Activated naive CD8-positive, alpha-beta T cell treated with anti-CD3 and anti-CD28 coated beads for 36 hours (primary cell): ENCODE measurements at places on chromosomes 1 and 21.

GRCh38 chr1:165235155-165235776 is 121.2 kb downstream of the LMX1A start:
- DNase-seq: no peak

DNA sequence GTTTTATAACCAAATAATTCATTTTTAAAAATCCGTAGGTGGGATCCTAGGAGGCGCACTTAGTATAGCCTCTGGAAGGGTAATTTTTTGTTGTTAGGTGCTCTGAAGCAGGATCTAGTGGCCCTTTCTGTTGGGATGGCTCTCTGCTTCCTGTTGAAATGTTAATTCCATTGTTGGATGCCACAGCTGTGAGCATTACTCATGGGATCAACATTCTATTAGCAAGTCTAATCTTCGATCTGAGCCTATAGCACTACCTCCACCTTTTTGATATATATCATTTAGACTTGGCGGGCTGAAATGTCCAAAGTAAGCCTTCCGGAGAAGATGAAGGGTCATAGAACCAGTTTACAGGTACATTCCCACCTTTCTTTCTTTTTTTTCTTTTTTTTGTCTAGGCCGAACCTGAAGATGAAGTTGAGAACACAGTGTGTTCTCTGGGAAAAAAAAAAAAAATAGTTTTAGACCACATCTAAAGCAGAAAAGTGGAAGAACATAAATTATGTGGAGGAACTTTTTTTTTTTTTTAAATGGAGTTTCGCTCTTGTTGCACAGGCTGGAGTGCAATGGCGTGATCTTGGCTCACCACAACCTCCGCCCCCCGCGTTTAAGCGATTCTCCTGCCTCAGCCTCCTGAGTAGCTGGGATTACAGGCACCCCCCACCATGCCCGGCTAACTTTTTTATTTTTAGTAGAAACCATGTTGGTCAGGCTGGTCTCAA is 1.4 kb downstream of the CXADR start:
- no peak for DNase-seq

GRCh38 chr21:33241846-33242245 is 12.1 kb downstream of the IFNAR2 start:
- DNase-seq: no peak

DNA sequence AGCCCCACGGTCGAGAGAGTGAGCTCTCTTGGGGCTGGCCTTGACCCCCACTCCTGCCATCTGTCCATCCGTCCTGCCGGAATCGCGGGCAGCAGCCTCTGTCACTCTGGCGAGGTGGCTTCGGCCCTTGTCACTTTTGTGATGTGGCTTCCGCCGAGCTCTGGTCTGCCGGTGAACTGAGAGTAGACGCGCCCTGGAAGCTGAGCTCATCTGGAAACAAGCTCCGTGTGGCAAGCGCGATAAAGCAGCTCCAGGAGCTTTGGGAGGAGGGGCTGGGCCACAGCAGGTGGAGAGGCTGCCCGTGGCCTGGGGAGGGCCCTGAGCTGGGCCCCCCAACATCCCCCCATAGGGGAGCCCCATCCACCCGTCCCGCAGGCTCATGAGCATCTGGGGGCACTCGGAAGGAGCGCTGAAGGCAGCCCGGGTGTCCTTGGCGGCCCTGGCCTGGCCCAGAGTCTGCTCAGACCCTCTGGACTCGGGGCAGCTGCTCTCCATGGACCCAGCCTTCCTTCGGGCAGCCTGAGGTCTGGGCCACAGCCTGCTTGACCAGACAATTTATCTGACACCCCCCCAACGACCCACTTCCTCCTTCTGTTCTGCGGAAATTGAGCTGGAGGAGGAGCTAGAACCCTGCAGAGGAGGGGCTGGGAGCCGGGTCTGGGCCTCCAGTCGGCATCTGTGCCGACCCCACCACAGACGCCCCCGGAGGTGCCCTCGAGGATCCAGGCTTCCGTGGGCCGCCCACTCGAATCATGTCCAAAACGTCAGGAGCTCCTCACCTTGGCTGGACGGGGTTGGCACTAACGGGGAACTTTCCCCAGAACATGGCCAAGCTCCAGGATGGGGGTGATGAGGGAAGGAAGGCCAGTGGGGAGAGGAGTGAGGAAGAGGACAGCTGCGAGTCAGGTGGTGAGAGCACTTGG is 59.1 kb downstream of the SLC19A1 start:
- DNase-seq: peak; percentile 51

DNA sequence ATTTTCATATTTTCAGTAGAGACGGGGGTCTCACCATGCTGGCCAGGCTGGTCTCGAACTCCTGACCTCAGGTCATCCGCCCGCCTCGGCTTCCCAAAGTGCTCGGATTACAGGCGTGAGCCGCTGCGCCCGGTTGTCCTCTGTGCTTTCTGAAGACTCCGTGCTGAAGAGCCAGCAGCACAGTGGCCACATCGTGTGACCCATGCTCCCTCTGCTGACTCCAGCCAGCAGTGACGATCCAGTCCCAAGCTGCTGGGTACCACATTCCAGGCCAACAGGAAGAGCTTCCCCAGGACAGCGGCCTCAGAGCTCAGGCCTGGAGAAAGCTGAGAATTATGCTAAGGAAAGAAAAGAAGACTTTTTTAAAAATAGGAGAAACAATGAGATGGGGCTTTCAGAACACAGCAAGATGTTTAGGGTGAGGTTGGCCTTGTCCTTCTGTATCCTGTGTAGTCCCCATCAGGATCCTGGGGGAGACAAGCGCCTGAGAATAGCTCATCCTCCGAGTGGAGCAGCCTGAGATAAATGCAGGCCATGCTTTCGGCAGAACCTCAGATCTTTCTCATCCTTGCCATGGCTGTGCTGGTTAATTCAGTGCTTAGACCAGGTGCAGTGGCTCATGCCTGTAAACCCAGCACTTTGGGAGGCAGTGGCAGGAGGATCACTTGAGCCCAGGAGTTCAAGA is 207.1 kb downstream of the SLC35F3 start:
- DNase-seq: no peak

DNA sequence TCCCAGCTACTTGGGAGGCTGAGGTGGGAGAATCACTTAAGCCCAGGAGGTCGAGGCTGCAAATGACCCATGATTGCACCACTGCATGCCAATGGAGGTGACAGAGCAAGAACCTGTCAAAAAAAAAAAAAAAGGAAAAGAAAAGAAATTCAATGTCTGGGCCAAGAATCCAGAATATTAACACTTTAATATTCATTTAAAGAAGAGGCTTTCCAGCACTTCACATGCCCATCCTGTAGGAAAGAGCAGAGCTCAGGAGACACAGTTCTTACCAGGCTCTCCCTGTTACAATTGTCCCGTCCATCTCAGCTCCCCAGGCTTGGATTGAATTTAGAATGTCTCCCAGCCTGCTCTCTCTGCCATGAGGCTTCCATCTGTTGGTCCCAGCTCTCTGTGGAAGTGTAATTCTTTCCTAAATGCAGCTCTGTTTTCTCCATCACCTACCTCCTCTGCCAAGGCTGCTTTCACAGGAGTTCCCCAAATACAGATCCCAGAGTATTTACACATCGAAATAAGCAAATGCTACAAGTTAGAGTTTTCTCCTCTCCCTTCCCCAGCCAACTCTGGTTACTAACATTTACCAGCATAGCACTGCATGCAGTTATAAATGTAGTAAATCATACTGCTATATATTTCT is 116.6 kb upstream of the CDC42BPA start:
- no peak for DNase-seq

DNA sequence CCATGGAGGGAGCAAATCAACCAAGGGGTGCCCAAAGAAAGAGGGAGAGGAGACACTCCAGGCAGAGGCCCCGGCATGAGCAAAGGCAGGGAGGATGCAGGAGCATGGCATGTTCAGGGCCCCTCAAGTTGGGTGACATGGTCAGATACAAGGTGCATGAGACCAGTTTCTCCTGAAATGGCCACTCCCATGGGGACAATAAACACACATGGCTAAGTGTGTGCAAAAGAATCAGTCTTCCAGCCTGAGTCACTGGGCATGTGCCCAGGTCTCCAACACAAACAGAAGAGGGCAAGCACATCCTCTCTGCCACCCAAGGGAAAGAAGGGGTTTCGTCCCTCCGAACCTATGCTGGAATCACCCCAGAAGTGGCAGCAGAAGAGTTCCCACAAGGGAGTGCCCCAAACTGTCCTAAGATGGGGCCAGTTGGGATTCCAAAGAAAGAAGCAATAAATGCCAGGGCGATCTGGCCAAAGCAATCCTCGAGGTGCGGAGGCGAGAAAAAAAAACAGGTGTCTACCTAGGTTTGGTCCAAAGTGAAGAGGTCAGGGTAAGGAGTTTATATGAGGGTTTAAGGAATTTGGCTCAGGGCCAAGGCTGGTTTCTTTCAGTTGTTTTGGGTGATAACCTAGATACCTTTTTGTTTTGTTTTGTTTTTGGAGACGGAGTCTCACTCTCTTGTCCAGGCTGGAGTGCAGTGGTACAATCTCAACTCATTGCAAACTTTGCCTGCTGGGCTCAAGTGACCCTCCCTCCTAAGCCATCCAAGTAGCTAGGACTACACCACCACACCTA is 13.2 kb downstream of the CASP9 start:
- DNase-seq: no peak

DNA sequence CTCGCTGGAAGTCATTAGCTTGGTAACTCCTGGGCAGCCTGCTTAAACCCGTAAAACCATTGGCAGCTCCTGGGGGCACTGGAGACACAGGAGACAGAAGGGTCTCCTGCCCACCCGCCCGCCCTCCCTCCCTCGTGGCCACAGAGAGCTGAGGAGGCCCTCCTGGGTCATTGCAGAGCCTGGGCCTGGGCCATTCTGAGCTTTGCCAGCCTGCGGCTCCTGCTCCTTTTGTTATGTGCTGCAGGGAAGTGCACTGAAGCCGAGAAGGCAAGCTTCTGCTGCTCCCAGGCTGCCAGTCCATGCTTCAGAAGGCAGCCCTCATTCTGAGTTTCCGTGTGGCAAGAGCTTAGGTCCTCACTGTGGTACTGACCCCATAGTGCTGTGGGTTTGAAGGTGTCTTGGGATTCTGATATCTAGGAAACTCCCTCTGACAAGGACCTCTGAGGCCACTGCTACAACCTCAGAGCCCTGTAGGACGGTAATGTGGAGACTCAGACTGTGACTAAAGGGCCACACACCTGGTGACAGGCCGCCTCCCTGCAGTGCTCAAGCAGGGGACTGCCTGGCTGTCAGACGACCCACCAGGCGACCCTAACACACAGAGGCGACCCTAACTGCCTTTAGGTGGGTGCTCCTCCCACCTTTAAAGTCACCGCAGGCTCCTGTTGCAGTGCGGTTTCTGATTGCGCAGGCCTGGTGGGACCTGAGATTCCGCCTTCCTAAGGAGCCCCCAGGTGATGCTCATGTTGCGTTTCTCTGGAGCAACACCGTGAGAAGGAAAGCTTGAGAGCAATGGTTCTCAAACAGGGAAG is 118.7 kb downstream of the IER5 start:
- no peak for DNase-seq

DNA sequence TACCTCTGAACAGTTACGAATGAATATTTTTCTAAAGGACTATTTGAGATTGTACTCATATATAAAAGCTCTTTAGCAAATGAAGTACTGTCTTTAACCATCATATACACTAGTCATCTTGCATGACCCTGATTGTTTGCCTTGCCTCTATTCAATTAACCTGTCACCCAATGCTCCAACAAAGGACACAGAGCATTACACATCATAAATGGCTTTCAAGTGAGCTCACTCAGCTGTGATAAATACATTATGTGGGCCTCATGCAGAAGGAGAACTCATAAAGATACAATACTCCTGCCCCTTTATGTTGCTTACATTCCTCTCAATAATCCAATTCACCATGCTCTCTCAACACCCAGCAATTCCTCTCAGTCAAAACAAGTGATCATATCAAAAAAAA is 993.0 kb upstream of the PRMT6 start:
- no peak for DNase-seq

DNA sequence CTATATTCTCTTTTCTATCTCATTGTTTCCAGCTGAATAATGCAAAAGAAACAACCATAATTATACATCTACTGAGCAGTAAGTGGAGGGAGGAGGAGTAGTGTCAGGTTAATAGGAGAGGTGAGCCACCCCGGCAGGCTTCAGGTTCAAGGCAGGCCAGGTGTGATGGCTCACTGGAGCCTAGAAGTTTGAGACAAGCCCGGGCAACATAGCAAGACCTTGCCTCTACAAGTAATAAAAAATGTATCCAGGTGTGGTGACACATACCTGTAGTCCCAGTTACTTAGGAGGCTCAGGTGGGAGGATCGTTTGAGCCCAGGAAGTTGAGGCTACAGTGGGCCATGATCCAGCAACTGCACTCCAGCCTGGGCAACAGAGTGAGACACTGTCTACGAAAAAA is 1.9 kb upstream of the DIP2A start:
- DNase-seq: no peak

DNA sequence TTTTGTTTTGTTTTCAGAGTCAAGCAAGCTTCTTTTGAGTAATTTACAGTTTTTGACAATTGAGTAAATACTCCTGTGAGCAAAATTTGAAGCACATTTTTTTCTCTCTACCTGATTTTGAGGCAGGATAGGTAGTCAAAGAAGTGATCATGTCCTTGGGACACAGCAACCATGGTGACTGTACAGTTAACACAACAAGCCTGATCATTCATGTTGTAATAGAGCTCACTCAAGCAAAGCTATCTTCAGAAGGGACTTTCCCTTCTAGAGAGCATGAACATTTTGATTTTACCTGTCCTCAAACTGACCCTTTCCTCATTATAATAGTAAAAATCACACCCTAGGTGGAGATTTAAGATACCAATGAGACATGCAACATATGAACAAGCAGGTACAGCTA is 126.5 kb upstream of the KCNK1 start:
- no peak for DNase-seq

DNA sequence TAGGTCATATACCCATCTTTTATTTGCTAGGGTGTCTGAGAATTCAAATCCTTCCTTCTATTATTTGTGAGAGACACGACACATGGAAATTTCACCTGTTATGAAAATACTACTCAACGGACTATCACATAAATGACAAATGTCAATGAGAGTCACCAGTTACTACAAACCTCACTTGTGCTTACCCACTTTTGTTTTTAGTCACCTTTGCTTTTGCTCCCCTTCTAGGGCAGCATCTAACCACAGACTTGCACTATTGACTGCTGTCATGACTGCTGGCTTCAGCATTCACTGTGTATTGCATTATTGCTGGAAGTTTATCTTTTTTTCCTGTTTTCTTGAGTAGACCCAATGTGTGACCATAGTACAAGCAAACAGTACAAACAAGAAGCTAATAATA is 1048.0 kb downstream of the PLA2G4A start:
- DNase-seq: no peak

- DNase-seq: no peak
These were observed 10.6 kb downstream of the PAX7 start for GRCh38 chr1:18641005-18641941.

- DNase-seq: no peak
These were observed 630 bp upstream of the DBT start for GRCh38 chr1:100250264-100250663.

DNA sequence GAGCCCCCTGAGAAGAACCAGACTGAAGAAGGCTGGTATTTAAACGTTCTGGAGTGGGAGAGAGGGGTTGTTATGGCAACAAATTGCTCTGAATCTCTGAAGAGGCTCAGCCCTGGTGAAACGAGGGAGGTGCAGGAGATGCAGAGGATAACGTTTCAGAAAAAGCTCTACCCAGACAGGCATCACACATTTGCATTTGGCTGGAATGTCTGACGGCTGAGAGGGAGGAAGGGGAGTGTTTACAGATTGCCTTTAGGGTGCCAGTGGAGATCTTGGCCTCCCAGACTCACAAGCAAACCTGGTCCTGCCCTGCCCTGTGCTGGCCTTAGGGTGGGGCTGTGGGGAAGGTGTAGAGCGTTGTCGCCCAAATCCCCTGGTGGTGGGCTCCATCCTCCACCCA is 169.0 kb upstream of the AJAP1 start:
- no peak for DNase-seq

- DNase-seq: no peak
These were observed 27.2 kb upstream of the PSMB2 start for GRCh38 chr1:35668506-35668905.

GRCh38 chr1:170586321-170587252 is 54.6 kb downstream of the GORAB start:
- no peak for DNase-seq
